ENCODE measurements at places on chromosomes 16 and 17.

- no peak for DNase-seq
Measured at GRCh38 chr16:67481561-67482232, 740 bp upstream of the ATP6V0D1 start.

DNA sequence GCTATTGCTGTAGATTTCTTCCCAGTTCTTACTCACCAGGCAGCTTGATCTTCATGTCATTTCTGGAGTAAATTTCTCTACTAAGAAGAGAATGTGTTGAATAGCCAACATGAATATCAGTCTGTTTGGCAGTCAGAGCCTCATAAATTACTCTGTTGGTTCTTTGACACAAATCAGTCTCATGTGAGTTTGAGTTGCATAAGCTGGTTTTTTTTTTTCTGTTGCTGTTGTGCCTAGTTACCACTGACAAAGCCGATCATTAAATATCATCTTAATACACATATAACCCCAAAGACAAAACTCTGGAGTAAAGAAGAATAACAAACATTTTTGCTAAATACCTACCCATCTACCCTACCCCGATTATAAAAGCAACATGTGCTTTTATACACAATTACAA, 240.5 kb upstream of the KCNJ16 start:
- DNase-seq = no peak

DNA sequence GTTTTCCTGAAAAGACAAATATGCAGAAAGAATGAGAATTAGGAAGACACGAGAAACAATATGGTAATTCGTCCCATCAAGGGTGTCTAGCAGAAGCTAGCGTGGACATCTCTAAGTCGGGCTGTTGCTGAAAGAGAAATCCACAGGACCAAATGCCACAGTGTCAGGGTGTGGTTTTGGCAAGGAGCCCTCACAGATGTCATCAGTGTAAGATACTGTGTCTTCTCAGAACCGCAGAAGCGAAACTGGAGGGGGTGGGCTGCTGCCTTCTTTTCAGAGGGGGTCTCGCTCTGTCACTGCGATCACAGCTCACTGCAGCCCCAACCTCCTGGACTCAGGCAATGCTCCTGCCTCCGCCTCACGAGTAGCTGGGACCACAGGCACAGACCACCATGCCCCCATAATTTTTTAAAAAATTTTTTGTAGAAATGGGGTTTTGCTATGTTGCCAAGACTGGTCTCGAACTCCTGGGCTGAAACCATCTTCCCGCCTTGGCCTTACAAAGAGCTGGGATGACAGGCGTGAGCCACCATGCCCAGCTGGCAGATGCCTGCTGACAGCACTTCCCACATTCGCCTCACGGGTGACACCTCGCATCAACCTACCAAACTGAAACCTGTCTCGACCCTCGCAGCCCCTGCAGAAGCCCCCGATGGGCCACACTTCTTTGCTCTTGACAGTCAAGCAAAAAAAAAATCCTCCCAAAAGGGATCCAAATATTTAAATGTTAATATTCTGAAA, 26.2 kb downstream of the TRAP1 start:
- no peak for DNase-seq

GRCh38 chr16:46797501-46797900, 33.5 kb downstream of the C16orf87 start:
- no peak for DNase-seq

DNA sequence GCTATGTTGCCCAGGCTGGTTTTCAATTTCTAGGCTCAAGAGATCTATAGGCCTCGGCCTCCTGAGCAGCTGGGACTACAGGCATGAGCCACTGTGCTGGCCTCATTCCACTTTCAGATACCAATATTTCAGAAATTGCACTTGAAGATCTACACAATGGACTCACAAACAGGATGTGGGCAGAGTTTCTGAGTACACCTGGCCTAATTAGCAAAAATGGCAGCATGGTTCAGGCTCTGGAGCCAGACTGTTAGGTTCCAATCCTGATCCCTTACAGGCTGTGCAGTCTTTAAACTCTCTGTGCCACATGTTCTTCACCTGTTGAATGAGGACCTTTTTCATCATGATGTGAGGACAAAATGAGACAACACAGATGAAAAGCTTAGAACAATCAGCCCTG, 32.2 kb downstream of the RNF157 start:
- DNase-seq = no peak

DNA sequence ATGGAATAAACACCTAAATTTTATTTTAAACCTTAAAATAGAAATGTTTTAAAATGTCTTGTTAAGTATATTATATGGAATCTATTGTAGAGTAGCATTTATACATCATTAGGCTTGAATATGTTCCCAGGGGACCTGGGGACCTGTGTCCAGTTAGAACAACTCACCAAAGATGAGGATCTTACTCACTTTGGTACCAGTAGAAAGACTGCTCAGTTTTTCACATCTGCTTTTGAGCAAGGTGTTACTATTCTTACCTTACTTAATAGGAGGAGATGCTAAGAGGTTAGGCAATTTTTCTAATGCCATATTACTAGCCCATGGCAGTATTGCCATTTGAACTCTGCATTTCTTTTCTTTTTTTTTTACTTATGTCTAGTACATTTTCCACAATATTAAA, 14.7 kb downstream of the STXBP4 start:
- DNase-seq = no peak
